ENCODE measurements at places on chromosomes 1 and 21.
A peak's percentile ranks its signal among the peaks of the same experiment; 100 is the strongest.

DNA sequence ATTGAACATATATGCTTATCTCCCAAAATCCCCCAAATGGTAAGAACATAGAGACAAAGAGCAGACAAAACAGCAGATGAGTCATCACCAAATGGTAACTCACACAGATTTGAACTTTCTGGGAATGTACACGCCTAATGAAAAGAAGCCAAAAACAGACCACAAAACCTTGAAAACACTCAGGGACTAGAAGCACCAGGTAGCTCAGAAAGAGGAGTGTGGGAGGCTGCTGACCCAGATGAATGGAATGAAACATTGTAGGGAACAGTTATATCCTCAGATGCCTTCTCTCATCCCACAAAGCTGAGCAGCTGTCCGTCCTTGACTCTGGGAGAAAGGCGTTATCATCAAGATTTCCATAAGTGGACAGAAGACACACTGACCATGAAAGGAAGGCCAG, 307.0 kb upstream of the USP25 start:
- no peak for DNase-seq

GRCh38 chr1:163768576-163768975, 446.8 kb downstream of the NUF2 start:
- DNase-seq = no peak

- DNase-seq = no peak
These were observed 47.4 kb downstream of the CAPZB start for GRCh38 chr1:19437891-19438294.

DNA sequence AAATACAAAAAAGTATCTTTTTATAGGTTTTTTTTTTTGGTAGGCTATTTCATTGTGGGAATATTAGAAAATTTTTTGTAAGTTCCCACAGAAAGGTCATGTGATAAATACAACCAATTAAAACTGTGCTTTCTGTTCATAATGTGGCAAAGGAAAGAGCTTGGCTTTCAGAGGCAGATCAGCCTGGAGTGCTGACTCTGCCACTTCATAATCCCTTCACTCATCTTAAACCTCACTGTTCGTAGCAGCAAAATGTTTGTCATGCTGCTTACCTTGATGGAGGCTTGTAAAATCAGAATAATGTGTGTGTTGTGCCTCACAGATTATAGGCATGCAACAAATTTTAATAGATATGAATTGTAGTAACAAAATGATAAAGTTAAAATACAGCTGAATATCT, 176.8 kb downstream of the ZP4 start:
- no peak for DNase-seq

DNA sequence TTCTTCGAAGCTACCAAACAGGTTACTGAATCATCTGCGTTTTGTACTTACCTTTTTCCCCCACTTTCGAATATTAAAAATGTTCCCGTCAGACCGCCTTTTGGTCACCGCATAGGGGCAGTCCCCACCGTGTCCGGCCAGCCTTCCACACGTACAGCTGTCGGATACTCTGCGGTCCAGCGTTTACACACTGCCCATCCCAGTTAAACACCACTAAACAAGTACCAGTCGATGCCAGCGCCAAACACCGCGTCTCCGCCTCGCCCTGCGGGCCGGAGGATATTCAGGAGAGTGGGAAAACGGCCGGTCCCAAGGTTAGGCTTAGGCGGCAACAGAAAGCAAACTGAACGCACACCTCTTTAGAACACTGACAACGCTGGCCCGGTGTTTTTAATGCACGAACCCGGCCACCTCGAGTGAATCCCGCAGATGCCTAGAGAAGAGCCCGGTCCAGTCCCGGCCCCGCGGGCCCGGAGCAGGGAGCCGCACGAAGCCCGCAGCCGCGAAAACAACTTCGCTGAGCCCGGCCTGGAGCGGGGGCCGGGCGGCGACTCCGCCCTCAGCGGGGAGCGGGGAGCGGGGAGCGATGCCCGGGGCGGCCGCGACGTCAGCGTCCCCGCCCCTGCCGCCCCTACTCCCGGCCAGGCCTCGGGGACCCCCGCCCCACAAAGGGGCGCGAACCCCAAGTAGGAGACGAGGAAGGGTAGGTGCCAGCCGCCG, 730 bp upstream of the PHF13 start:
- DNase-seq = peak; percentile 58

GRCh38 chr1:119101563-119101962, 38.9 kb downstream of the WARS2 start:
- DNase-seq = no peak

GRCh38 chr1:156894711-156895454, 1.4 kb downstream of the PEAR1 start:
- DNase-seq = no peak

GRCh38 chr1:176469450-176470010, 6.6 kb downstream of the PAPPA2 start:
- DNase-seq = peak; percentile 85

DNA sequence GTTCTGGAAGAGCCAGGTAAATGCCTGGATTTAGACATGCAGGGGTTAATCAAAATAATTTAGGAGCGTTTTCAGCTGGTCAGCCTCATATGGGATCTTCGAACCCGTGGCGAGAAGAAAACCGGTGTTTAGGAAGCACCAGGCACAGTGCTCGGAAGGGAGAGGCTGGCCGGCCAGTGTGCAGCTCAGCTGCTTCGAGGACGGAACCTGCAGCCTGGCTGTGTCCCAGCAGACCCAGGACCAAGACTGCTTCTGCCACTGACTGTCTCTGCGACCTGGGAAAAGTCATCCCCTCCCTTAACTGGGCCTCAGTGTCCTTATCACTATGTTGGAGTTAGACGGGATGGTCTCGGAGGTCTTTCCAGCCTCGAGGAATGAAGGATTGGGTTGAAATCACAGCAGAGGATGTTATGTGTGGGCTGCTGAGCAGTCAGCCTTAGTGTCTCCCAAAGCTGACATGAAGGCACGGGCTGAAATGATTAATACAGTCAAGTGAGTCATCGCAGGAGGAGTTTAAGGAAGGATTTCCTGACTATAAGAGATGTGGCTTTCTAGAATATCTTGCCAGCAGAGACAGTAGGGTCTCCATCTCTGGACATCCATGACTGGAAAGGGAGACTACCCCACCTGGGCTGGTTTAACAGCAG, 20.8 kb downstream of the PPFIA4 start:
- no peak for DNase-seq

DNA sequence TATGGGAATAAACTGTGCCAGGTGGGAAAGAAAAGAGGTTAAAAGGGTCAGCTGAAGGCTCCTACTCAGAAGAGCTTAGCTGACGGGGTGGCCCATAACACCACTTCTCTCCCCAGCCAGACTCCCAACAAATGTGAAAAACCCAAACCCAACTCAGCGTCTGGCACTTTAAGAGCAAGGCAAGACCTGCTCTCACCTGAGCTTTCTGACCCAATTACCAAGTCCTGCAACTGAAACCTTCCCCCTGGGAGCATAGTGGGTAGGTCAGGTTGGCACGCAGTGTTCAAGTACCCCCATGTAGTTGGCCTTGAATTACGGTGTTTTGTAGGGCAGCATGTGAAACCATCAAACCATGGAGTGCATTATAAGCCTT, 3.2 kb downstream of the IRF6 start:
- DNase-seq = no peak

- DNase-seq = no peak
These were observed 70.4 kb downstream of the FOXJ3 start for GRCh38 chr1:42264511-42265190.

DNA sequence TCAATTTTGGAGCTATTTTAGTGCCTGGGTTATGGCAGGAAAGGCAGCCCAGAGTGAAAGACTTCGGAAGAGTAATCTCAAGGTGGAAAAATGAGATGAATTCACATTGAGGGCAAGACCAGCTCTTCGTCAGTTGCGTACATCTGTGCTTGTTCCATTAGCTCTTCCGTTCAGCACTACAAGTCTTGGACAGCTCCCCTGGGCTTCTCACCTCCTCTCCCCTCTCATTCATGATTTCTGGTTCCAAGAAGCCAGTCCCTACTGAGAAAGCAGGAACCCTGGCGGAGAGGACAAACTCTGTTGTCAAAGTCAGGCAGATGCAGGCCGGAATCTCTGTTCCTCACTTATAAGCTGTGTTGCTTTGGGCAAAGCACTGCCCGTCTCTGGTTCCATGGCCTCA, 76.5 kb downstream of the ACTL8 start:
- DNase-seq = peak; percentile 85

GRCh38 chr1:56200896-56201295, 378.5 kb downstream of the PLPP3 start:
- DNase-seq = no peak

- DNase-seq = peak; percentile 67
These were observed 7.5 kb downstream of the TAF1A start for GRCh38 chr1:222582099-222582774.

DNA sequence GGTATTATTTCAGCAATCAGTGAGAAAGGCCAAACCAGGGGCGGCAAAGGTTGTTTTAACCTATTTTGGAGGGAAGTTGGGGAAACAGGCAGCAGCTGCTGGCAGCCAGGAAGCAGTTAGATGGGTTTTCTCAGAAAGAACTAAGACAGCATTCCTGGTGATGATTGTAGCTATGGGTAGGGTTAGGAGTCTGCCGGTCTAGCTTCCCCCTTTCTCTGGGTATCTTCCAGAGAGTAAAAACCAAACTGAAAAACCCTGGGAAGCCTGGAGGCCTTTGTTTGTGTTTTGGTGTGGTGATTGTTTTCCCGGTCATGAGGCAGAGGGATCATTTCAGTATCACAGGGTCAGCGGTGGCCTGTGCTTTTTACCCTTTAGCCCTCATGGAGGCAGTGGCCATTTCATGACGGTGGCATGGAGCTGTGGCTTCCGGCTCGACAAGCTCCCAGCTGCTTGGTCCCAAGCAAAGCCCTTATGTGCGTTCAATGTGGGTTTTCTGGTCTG, 19.5 kb upstream of the TNFRSF1B start:
- no peak for DNase-seq

DNA sequence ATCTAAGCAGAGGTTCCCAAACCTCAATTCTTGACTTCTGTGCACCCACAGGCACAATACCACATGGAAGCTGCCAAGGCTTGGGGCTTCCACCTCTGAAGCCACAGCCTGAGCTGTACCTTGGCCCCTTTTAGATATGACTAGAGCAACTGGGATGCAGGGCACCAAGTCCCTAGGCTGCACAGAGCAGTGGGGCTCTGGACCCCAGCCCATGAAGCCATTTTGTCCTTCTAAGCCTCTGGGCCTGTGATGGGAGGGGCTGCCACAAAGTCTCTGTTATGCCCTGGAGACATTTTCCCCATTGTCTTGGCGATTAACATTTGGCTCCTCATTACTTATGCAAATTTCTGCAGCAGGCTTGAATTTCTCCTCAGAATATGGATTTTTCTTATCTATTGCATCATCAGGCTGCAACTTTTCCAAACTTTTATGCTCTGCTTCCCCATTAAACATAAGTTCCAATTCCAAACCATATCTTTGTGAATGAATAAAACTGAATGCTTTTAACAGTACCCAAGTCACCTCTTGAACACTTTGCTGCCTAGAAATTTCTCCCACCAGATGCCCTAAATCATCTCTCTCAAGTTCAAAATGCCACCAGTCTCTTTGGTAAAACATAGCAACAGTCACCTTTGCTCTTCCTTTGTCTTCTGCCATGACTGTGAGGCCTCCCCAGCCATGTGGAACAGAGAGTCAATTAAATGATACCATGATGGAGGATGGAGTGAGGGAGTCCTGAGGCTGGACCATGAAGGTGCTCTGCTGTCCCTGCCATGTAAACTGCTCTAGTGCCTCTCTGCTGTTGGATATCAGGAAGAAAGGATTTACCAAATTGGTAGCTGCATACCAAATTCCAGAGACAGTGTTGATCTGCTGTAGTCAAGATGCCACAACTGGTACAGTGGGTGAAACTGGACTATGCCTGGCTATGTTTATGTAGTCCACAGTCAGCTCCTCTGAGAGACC, 37.6 kb downstream of the RUNX3 start:
- no peak for DNase-seq

DNA sequence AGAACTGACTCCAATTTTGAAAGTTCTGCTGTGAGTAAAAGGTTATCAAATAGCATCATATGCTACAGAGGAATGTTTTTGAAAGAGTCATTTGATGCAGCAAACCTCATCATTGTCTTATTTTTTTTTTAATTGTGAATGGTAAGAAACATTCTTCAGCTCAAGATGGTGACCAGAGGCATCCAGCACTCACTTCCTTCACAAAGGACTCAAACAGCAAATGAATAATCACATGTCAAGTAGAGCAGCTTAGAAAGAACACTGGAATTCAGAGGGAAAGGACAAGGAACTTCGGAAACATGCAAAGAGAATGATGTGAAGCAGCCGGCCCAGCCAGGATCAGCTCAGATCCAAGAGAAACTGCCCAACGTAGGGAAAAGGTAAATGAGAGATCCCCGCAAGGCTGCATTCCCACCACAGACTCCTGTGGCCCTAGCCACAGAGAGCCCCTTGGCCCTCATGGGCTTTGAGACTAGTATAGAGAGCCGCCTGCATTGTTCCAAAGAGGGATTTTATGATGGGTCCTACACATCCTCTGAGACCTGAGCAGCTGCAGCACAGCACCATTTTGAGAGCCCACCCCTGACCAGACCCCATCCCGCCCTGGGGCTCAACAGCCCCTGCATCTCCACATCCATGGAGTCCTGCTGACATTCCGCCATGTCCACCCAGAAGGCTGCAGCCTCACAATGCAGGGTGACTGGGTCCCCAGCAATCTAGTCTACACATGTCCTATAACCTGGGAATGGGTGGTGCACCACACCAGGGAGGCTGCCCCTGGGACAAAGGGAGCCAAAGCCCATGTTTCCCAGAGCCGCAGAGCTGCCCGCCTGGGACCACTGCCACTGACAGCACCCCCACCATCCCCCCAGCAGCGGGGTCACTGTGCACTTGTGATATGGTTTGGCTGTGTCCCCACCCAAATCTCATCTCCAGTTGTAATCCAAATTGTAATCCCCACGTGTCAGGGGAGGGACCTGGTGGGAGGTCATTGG, 21.2 kb upstream of the UTS2 start:
- no peak for DNase-seq

DNA sequence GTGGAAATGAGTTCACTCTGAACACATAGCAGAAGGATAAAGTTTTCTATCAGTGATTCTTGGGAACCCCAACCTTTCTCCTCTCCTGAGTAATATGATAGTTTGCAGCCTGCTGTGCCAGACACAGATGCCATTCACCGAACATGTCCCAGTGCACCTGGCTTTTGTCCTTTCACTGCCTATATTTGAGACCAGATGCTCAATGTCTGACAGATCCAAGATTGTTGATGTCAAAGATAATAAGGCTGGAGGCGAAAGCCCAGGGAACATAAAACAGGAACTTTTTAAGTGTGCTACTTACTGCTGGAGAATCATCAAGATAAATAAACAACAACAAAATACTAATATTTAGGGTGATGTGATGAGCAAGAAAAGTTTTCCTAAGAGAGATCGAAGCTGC, 139.3 kb downstream of the TIAM1 start:
- DNase-seq = no peak

GRCh38 chr1:70190180-70190579, 15.2 kb downstream of the LRRC40 start:
- no peak for DNase-seq

- peak; percentile 16 for DNase-seq
These were observed 125.2 kb downstream of the MAGI3 start for GRCh38 chr1:113515498-113515897.

GRCh38 chr1:74763807-74764206, 30.9 kb downstream of the TYW3 start:
- DNase-seq = no peak

- DNase-seq = no peak
These were observed 98.5 kb downstream of the ATG4C start for GRCh38 chr1:62882201-62883104.

GRCh38 chr1:212034516-212035122, 738 bp downstream of the INTS7 start:
- DNase-seq = no peak

Measured in mesendoderm (in vitro differentiated cells).